GM03348 (cell line): ENCODE measurements at places on chromosomes 2 and 18.
A peak's percentile ranks its signal among the peaks of the same experiment; 100 is the strongest.

DNA sequence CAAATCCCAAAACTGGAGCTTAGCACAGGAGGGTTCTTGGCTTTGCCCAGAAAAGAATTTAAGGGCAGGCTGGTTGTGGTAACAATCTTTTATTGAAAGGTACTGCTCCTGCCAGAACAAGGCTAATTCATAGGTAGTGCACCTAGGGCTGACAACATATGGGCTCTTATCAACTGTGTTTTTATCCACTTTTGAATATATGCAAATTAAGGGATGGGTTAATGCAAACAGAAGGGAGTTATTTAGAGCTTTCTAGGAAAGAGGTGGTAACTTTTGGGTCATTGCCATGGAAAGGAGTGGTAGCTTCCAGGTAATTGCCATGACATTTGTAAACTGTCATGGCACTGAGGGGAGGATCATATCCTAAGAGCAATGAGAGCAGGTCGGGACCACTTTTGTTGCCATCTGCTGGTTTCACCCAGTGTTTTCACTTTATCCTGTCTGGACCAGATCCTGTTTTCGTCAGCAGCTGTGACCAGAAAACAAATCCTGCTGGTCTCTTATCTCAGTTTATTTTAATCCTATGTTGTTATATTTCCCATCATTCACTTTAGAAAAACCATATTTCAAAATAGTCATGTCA is 981 bp downstream of the C2orf66 start:
- DNase-seq: no peak

DNA sequence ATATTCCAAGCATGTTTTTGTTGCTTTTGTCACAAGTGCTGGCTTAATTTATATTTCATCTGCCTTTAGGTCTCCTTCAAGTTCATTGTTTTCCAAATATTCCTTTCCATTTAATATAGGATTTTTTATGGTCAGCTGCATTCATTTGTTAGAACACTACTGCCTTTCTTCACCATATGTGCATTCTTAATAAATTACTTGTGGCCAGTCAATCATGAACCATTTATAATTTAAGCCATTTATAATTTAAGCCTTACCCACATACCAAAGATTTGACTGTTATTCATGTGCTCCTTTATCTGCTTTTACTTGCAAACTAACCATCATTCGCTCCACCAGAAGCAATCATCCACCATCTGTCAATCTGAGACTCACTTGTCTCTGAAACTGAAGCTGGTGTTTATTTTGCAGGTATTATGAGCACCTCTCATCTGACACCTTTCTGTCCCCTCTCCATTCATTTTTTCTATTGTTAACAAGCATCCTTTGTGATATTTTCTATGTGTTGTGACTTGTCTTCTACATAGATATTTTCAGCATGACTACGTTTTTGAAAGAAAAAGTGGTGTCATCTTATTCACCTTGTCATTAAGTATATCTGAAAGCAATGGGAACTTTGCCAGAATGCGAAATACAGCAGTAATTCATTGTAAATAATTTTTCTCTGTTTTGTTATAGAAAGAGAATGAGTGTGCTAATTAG is 786.8 kb downstream of the KCNJ3 start:
- no peak for DNase-seq

GRCh38 chr2:106827158-106827557 is 58.8 kb downstream of the ST6GAL2 start:
- no peak for DNase-seq

- DNase-seq: no peak
Measured at GRCh38 chr2:44110444-44110843, 58.2 kb upstream of the PPM1B start.

GRCh38 chr2:77519888-77520506 is 2.2 kb downstream of the LRRTM4 start:
- no peak for DNase-seq

DNA sequence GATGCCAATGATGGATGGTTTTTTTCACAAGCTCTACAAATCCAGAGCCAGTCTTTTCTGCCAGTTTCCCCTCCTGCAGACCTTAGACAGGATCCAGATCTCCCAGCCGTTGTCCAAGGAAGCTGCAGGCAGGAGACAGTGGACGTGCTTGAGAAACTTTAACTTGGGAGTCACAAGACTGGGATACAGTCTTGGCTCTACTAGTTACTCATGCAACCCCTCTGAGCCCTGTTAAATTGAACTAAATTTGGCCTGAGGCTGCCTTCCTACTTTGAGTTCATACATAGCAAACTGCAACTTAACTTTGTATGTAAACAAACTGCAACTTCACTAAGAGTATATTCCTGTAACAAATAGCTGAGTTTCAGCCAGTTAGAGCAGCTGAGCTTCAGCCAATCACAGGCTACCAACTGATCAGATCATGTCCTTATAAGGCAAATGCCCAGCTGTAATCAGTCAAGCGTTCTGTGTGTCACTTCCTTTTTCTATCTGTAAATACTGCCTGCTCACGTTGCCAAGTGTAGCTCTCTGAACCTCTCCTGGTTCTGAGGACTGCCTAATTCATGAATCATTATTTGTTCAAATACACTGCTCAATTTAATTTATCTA is 140.9 kb downstream of the CAPN13 start:
- DNase-seq: peak; percentile 46

GRCh38 chr2:62415518-62415917 is 90.5 kb downstream of the TMEM17 start:
- no peak for DNase-seq

- DNase-seq: no peak
Measured at GRCh38 chr2:11539317-11540147, 5.7 kb downstream of the GREB1 start.

DNA sequence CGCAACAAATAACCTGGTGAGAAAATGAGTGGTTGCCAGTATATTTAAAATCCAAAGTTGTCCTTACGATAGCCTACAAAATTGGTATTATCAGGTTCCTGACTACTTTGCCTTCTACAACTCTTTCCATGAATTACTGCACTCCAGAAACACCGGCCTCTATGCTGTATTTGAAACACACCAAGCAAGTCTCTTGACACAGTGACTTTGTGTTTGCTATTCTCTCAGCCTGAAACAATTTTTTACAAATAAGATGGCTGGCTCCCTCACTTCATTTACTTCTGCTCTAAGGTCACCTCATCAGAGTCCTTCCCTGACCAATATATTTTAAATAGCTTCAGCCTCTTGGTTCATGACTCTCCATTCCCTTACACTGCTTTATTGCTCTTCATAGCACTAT is 12.2 kb downstream of the KANSL1L start:
- no peak for DNase-seq

DNA sequence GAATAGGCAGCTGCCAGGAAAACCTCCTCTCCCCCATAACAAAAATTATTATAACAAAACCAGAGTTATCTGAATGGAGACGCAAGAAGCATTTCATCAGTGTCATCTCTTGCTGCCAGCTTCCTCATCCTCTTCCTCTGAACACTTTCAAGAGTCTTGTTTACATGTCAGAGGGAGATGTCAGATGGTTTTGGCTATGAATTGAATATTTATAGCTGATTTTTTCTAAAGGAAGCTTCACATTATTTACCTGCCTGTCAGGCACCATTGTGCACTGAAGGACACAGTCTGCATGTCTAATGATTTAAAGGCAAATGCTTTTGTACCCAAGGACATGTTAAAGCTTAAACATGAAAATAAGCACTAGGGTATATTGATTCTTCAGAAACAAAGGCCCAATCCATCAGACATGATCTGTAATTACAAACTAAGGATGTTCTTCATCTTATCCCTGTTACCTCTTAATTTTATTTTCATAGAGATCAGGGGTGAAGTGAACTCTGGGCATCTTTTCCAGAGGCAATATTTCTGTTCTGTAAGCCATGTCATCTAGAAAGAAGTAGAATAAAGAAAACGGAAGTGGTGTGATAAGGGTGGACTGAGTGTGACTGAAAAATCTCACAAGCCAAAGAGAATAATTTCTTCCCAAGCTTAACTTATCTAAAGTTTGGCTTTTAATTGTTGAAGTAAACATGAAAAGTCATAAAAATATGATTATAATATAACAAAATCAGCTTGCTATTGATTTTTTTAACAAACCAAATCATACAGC is 168.7 kb downstream of the ANKRD44 start:
- no peak for DNase-seq

- no peak for DNase-seq
Measured at GRCh38 chr2:123098619-123099018, 926.5 kb upstream of the CNTNAP5 start.

DNA sequence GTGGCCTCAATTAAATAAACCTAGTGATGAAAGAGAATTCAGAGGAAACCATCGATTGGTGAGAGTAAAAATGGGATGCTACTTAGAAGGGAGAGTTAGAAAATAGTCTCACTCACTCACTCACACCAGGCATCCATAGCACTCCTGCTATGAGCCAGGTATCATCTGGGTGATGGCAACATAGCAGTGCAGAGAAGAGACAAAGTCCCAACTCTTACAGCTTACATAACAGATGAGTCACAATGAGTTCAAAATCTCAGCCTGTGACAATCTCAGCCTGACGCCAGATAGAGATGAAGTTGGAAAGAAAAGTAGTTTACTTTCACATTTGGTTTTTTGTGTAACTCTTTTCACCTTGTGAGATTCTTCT is 55.4 kb upstream of the THOC1 start:
- DNase-seq: peak; percentile 47

GRCh38 chr18:34117319-34117718 is 107.4 kb downstream of the NOL4 start:
- no peak for DNase-seq

DNA sequence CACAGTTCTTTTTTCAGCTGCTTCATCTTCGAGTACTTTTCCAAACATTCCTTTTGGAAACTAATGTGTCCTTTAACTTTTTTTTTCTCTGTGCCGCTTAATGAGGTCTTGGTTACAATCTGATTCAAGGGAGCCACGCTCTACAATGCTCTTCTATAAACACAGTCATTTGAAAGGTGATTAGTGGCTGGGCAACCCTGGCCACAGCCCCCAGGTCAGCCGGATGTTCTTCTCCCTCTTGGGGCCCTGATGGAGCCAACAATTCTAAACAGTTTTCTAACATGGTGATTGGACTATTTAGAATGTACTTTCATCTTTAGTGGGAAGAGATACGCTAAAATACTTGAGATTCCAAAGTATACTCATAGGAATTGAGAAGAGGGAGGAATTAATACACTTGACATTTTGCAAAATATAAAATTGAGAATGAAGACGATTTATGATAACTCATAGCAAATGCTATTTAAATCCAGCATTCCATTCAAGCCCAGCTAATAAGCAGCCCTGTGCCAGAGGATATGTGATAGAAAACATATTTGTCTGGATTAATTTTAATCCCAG is 83.7 kb upstream of the MBOAT2 start:
- peak; percentile 77 for DNase-seq

GRCh38 chr2:64063454-64063853 is 44.2 kb upstream of the VPS54 start:
- DNase-seq: no peak

DNA sequence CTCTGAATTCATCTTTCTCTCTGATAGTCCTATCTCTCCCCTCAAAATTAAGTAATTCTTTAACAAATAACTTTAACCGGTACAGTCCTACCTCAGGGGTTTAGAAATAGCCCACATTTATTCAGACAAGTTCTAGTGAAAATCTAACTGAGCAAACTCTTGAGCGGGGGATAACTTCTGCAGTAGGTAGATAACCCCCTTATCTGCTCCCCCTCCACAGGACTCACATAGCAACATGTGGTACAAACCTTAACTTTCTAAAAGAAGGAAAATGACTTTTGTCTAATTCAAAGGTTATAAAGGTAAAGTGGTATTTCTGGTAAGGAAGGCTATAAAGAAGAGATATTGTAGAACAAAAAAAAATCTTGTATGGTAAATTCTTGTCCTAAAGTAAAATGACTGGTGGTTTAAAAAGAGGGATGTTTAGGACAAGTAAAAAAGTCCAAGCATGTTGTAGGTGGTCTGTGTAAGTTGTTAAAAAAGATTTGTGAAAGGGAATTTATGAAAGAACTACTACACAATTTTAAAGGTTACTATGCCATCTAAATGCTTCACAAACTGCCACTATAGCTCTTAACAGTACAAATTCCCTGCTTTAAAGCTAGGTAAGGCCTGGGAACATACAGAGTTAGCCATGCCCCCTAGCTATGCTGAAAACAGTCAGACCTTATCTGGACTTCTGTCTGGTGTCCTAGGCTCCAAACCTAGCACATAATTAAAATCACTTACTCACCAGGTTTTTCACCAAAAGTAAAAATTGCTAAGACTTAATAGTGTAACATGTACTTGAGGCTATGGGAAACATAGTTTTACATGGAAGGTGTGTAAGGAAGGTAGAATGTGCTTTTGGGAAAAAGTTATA is 8.1 kb upstream of the RPIA start:
- no peak for DNase-seq

- DNase-seq: no peak
Measured at GRCh38 chr2:6808426-6808825, 57.3 kb downstream of the CMPK2 start.

GRCh38 chr2:100800915-100801314 is 19.0 kb upstream of the NPAS2 start:
- no peak for DNase-seq

- peak; percentile 5 for DNase-seq
Measured at GRCh38 chr2:241048949-241049343, 50.5 kb downstream of the SNED1 start.

DNA sequence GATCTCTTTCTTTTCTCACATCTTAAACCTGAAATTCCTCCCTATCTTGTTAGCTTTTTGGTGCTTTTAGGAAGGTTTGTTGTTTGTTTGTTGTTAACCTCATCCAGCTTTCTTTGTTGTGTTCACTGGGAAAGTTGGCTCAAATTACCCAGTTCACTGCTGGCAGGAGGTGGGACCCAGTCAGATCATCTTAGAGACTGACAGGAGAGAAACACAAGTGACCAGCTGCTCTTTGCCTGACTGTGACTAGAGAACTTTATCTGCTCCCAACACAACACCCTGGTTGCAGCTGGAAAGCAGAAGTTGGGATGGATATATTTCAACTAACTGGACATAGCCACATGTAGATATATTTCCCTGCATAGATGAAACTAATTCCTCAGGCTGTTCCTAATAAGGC is 10.0 kb downstream of the MAPK4 start:
- no peak for DNase-seq

DNA sequence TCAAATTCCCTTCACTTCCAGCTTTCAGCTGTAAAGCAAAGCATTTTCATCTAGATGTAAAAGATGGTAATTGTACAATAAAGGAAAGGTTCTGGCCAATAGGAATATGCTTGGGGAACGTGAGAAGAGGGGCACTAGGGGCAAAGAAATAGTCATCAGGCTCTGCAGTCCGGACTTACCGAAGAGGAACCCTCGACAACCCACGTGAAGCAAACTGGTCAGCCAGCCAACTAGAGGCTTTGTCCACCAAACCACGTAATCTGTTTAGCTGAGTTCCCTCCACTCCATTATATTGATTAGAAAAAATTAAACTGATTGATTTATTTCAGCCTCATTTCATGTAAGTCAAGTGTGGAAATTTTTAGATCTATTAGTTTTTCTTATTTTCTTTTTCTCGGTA is 300.4 kb upstream of the FANCL start:
- DNase-seq: no peak
